ENCODE measurements at places on chromosomes 3 and 15.

GRCh38 chr3:13764161-13764560, 115.7 kb downstream of the WNT7A start:
- DNase-seq = no peak

- peak; percentile 13 for DNase-seq
These were observed 19.1 kb upstream of the B3GNT5 start for GRCh38 chr3:183233966-183234365.

GRCh38 chr3:175479175-175479574, 620.0 kb downstream of the NAALADL2 start:
- DNase-seq = no peak

DNA sequence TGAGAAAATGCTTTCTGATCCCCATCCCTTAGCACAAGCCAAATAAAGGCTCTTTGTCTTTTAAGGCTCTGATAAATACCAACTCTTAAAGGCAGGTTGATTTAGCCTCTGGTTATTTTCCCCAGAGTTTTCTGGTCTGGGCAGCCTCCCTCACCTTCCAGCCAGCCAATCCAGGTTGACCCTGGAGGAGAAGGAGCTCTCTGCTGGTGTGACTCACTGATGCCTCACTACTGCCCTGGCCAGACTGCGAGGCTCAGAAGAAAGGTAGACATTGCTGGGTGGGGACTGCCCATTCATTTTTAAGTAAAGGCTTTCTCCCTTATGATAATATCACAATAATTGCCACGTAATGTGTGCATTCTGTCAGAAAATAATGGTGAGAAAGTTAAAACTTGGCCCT, 37.1 kb downstream of the SLCO3A1 start:
- no peak for DNase-seq

DNA sequence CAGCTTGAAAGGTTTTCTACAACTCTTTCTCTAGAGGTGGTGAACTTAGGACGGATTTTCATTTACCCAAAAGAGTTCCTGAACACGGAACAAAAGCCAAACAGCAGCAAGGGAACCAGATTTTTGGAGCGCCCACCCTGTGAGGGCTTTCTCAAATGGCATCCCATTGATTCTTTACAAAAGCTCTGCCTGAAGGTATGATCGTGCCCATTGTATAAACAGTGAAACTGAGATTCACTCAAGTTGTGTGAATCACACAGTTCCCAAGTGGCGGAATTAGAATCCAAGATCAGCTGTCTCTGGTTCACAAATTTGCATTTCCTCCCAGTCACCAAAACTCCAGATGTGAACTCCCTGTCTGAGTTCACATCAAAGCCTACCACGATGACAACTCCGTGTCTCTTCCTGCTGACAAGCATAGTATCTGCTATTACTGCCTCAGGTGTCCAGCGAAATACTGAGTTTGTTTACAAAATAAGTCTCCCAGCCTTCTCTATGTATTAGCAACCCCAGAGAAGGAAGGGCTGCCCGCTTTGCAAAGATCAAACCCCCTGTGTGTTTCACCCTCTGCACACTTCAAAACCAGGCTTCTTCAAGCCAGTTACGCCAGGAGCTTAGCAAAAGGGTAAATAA, 235.9 kb upstream of the ST8SIA2 start:
- no peak for DNase-seq

DNA sequence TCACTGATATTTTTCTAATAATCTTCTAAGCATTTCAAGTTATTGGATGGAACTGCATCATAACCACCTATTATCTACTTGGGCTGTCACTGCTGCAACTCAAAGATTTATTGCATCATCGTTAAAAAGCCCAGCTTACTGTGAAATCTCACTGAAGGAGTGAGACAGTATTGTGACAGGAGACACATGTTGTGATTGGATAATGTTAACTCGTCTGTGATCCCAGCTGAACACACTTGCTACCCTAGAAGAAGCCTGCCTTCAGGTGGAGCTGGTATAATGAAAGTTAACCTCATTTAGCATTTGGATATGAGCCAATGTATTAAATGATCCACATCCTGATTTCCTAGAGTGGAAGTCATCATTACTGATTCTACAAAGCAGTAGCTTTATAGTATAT, 138.1 kb downstream of the MAP2K5 start:
- no peak for DNase-seq

- DNase-seq = no peak
These were observed 15.1 kb downstream of the SLC6A20 start for GRCh38 chr3:45781271-45781670.

DNA sequence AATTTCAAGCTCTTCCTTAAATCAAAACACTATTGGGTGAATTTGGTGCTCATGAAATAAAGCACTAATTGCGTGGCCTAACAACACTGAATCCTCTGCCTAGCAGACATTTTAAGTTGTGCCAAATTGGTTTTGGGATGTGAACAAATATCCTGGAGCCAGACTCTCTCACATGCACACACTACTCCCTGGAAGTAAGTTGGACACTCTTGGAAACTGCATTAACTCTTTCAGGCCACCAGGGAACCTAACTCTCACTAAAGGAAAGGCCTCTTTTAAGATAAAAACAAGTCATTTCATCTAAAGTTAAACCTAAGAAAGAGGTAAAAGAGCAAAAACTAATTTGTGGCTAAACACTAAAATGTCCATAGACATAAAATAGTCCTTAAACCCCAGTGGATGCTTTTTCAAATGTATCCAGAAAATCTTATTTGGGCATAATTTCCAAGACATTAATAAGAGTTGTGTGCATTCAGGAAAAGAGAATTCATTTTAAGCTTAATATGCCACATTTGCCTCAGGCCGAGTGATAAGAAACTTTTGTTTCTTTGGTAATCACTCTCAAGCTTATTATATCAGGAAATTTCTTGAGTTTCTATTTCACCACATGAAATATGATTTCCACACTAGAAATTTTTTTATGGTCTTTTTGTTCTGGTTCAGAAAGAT, 61.8 kb downstream of the ZBTB20 start:
- no peak for DNase-seq

DNA sequence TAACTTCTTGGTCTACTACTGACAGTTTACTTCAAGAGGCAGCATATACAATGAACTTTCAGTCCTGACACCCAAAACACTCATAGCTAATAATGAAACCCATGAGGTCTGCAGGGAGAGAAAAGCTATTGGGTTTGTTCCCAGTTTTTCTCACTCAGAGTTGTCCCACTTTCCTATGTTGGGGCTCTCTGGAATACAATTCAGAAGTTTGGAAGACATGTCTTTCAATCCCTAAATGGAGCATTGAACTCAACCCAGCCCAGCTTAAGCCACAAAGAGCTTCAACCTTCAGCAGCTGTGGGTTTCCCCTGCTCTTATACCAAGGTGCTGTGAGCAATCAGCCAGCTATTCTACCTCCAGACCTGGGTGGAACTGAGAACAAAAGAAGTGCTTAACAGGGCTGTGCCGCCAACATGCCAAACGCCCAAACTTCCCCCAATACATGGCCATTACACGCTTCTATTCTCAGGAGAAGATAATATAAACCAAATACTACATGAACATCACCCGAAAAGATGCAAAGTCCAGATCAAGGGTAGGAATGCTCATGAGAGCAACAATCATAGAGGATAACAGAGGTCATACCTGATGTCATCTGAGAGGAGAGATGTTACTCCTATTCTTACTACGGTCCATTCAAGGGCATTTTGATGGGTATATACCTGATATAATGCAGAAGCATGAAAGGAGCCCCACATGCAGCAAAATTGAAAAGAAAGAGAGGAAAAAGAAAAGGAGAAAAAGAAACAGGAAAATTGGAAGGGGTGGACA, 131.2 kb upstream of the TGFBR2 start:
- no peak for DNase-seq

GRCh38 chr3:163555918-163556317, 1522.4 kb downstream of the SI start:
- no peak for DNase-seq

- no peak for DNase-seq
These were observed 70.1 kb downstream of the HOMER2 start for GRCh38 chr15:82882273-82882928.

GRCh38 chr15:29458361-29458760, 188.7 kb upstream of the NSMCE3 start:
- no peak for DNase-seq

GRCh38 chr15:99436542-99437314, 129.1 kb upstream of the MEF2A start:
- DNase-seq = no peak

DNA sequence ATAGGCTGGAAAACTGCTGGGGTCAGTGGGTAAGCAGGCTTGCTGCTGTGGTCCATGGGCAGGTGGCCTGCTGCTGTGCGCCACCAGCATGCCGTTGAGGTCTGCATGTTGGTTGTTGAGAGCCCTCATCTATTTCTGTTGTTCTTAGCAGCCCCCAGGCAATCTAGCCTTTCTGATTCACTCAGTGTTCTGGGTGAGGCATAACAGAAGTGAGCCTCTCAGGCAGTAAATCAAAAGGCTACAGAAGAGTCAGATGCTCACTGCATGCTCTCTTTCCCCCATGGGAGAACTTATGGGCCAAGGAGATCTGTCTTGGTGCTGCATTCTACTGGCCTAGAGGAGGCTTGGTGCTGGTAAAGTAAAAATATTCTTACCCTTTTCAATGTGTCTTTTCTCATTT, 67.8 kb upstream of the ATP10A start:
- DNase-seq = no peak
